ENCODE measurements at places on chromosomes 3 and 15.

- DNase-seq: no peak
Measured at GRCh38 chr15:57320631-57321220, 55.6 kb upstream of the CGNL1 start.

GRCh38 chr3:10370429-10370828, 49.5 kb upstream of the SEC13 start:
- peak; percentile 65 for DNase-seq

DNA sequence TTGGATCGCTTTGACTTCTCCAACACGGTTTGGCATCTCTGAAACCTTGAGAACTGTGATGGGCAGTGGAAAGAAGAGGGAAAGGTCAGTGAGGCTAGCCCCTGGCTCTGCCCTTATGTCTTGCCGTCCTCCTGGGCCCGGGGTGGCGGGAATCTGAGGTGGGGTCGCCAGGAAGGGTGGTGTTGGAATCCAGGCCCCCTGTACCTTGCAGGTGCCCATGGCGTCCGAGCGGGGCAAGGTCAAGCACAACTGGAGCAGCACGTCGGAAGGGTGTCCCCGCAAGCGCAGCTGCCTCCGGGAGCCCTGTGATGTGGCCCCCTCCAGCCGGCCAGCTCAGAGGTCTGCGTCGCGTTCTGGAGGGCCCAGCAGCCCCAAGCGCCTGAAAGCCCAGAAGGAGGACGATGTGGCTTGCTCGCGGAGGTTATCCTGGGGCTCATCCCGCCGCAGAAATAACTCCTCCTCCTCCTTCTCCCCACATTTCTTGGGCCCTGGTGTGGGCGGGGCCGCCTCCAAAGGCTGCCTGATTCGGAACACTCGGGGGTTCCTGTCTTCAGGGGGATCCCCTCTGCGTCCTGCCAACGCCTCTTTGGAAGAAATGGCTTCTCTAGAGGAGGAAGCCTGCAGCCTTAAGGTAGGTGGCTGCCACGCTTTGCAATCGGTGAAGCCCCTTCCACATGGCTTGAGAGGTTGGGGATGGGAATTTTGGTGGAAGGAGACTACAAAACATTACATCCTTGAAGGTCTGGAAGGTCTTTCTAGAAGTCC, 907 bp downstream of the TATDN2 start:
- DNase-seq: peak; percentile 56

DNA sequence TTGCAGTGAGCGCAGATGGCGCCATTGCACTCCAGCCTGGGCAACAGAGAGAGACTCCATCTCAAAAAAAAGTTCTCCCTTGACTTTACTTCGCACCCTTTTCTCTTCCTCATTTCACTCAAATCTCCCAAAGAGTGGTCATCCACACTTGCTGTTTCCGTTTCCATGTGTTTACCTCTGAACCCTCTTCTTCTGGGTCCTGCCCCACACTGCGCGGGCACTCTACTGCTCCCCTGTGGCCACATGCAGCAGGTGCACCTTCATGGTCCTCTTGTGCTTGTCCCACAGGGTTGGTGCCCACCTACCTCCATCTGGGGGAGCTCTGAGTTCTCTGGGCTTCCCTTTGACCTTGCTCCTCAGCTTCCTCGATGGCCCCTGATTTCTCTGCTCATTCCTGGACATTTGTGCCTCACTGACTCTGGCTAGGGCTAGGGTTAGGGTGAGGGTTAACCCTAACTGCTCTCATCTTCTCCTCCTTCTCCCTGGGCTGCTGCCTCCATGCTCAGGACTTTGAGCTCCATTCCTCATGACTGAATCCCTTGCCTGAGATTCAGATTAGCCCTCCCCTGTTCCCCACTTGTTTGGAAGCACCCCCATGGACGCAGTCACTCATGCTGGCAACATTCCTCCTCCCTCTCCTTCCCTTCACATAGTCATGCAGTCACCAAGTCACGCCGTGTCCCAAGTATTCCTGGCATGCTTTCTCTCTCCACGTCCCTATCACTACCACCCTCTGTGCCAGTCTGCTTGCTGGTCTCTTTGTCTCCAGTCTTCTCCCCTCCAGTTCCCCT, 26.6 kb upstream of the KY start:
- peak; percentile 17 for DNase-seq

GRCh38 chr15:60315878-60316277, 81.9 kb downstream of the ANXA2 start:
- DNase-seq: no peak

GRCh38 chr3:112738366-112738765, 97.4 kb upstream of the CCDC80 start:
- DNase-seq: no peak

GRCh38 chr3:123610331-123610730, 25.5 kb upstream of the HACD2 start:
- DNase-seq: no peak

GRCh38 chr3:152056481-152056880, 183.0 kb downstream of the SUCNR1 start:
- DNase-seq: no peak

GRCh38 chr3:45480871-45481270, 92.5 kb downstream of the LARS2 start:
- no peak for DNase-seq

DNA sequence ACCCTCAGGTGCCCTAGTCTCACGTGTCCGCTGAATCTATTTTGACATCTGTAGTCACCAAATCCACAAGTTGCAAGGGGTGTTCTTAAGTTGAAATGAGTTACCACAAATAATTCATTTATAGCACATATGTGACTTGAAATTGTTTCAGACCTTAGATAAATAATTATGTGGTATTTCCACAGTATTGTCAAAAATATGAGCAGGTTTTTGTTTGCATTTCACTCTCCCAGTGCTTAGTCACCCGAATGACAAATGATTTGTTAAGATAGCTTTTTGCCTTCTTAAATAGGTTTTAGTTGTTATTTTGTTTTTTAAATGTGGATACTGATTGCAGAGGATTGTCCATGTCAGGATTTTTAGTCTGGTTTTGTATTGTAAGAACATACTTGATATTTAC, 2.6 kb downstream of the MFSD1 start:
- DNase-seq: no peak

DNA sequence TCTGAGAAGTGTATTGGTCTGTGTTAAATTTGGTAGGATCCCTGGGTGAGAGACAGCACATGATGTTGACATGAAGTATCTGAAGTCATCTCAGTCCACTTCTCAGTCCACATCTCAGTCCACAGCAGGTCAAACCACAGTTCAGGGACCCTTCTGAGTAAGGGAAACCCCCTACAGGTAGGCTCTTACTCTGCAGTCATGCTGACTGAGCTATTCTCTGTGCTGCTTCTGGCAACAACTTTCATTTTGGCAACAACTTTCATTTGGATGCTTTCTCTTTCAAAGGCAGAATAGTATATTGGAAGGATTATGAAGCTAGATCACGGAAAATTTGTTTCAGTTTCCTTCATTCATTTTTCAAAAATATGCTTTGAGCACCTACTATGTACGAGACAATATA, 178.2 kb upstream of the GOLIM4 start:
- DNase-seq: no peak

- DNase-seq: no peak
Measured at GRCh38 chr15:27272427-27272826, 301.4 kb downstream of the GABRG3 start.

- DNase-seq: no peak
Measured at GRCh38 chr15:60582370-60583036, 103.6 kb upstream of the ICE2 start.

DNA sequence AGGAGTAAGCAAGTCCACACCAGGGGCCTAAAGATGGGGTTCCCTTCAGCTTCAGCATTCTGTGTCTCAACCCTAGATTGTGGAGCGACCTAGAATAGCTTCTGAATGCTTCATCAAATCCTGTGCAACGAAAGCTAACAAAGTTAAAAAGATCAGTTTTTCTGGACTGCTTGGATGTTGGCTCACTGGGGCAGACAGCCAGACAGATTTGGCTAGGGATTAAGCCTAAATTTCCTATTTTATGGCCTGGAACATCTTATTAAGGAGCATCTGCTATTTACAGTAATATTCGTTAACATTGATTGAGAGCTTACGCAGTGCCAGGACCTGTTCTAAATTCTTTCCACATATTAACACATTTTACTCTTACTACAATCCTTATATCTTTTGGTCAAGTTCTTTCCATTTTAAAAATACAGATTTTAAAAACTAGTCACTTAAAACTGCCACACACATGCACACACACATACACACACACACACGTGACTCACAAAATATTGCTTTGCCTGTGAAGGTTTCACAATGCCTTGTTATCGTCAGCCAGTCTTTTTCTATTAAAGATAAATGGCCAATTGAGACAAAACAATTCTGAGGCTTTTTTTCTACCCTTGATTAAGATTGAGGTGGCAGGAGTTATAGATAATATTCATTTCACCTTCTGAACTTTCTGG, 173.3 kb upstream of the SNTN start:
- no peak for DNase-seq

- no peak for DNase-seq
Measured at GRCh38 chr3:133829310-133829707, 23.7 kb downstream of the SRPRB start.

DNA sequence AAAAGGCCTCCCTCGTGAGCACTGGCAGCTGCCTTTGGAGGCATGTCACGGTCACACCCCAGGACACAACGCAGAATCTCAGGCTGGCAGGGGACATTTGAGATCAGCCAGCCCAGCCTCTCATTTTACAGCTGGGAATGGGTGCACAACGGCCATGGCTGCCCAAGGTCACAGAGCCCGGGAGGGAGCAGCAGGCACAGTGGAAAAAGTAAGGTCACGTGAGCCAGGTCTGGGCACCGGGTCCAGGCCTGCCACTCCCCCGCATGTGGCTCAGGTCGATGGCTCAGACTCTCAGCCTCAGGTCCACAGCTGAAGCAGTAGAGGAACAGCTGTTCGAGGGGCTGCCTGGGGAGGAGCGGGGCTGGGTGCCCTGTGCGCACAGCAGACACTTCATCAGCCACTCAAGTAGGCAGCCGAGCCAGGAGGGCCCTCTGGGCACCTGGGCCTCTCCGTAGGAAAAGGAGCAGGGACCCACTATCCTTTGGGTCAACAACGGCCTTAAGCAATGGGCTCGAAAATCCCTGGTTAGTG, 260.6 kb downstream of the GOLGA6L6 start:
- no peak for DNase-seq

DNA sequence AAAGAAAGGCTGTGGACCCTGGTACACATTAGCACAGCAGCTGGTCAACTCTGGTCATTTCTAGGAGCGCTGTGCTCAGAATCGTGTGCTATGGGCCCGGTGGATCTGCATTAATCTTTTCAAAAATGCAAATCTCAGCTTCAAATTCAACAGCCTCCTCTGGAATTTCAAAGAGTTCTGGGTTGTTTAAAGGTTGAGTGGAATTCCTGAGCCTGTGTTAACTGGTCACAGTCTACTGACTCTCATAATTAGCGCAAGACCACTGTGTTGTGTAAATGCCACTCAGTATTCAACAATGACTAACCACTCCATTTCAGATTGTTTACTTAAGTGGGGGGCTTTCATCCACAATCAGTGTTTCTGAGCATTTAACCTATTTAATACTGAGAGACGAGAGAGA, 2.7 kb upstream of the ARNT2 start:
- no peak for DNase-seq

- peak; percentile 90 for DNase-seq
Measured at GRCh38 chr3:194486540-194487288, at the start of gene ATP13A3. TSS of gene ATP13A3 (minus strand) at chr3:194487002. CDS start at chr3:194462190, 24,812 bp downstream.

GRCh38 chr3:59117396-59117795, 67.6 kb upstream of the CFAP20DC start:
- DNase-seq: no peak

Measured in EL (cell line).